AG04449 (cell line): ENCODE measurements at places on chromosomes 3 and 15.

- no peak for DNase-seq
Measured at GRCh38 chr3:20406611-20407011, 220.6 kb upstream of the SGO1 start.

GRCh38 chr15:97600190-97600589 is 360.3 kb upstream of the ARRDC4 start:
- no peak for DNase-seq

- no peak for DNase-seq
Measured at GRCh38 chr15:25903024-25903581, 40.0 kb upstream of the ATP10A start.

GRCh38 chr15:41506796-41507341 is 6.8 kb downstream of the LTK start:
- no peak for DNase-seq

GRCh38 chr3:172106989-172107388 is 67.6 kb downstream of the FNDC3B start:
- no peak for DNase-seq

DNA sequence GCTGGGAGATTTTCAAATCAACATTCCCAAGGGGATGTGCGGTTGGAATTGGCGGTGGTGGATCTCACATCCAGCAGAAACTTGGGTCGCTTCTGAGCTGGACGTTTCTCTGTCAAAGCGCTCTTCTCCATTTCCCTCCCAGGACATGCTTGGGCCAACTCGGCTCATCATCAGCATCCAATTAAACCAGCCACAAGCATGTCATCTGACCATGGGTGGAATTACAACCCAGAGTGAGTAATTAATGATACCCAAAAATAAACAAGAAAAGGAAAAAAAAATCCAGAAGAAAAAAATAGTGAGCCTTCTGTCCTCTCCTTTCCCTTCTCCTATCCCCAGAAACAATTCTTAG is 111.2 kb downstream of the XXYLT1 start:
- no peak for DNase-seq

DNA sequence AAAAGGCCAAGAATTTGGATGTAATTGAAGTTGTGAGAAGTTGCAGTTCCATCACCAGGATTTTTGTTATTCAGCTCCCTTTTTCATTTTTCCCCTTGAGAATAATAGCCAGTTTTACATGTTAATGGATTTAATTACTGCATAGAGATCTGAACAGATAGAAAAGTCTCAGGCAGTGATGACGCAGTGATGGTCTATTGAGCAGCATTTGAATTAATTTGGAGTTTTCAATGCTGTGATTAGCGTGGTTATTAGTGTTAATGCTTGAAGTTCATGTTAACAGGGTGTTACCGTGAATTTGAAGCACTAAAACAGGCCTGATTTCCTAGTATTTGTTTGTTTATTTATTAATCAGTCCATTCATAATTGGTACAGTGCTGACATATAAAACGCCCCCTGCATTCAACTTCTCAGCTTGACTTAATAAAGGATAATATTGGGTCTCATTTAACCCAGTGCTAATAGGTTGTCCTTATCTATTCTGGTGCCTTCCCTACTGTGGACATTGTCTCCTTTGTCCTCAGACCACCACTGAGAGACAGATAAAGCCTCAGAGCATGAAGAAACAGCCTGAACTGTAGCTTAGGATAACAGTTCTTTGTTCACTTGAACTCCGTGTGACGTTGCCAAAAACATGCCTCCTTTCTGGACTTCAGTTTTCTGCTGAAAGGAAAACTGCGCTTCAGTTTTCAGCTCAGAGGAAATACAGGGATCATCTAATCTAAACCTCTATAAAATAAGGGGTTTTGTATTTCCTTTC is 82.4 kb downstream of the RTP4 start:
- DNase-seq, result no peak

GRCh38 chr3:48268381-48268935 is 27.6 kb downstream of the ZNF589 start:
- no peak for DNase-seq

DNA sequence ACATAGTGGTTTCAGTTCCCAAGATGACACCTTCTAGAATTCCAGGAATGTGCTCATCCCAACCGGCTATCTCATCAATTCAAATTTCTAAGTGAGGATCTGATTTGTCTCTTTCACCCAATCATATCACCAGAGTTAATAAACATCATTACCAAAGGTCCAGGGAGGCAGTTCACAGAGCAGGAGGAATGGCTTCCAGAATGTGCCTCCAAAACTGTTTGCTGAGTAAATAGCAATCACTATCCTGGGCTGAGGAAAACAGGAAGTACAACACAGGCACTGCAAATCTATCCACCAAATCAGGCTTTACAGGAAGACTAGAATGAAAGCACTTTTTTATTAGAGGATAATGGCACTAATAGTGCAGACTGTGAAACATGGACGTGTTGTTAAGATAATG is 61.5 kb downstream of the OSBPL10 start:
- no peak for DNase-seq

DNA sequence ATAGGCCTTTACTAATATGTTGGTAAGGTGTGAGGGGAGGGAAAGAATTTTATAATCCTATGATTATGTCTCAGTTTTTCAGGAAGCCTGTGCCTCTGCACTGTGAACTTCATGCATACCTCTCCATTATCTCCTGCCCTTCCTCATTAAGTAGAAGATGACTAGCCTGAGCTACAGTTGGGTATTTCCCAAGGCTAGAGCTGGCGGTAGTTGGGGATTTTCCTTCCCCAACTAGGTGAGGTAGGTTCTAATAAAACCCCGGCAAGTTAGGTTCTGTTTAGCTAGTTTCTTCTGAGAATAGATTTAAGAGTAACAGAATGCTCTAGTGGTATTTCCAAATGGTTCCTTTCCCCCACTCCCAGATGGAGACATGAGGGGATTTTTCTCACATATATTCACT is 414.5 kb downstream of the GRM7 start:
- DNase-seq, result no peak

- DNase-seq, result no peak
Measured at GRCh38 chr3:152200476-152201420, 68.0 kb upstream of the MBNL1 start.

DNA sequence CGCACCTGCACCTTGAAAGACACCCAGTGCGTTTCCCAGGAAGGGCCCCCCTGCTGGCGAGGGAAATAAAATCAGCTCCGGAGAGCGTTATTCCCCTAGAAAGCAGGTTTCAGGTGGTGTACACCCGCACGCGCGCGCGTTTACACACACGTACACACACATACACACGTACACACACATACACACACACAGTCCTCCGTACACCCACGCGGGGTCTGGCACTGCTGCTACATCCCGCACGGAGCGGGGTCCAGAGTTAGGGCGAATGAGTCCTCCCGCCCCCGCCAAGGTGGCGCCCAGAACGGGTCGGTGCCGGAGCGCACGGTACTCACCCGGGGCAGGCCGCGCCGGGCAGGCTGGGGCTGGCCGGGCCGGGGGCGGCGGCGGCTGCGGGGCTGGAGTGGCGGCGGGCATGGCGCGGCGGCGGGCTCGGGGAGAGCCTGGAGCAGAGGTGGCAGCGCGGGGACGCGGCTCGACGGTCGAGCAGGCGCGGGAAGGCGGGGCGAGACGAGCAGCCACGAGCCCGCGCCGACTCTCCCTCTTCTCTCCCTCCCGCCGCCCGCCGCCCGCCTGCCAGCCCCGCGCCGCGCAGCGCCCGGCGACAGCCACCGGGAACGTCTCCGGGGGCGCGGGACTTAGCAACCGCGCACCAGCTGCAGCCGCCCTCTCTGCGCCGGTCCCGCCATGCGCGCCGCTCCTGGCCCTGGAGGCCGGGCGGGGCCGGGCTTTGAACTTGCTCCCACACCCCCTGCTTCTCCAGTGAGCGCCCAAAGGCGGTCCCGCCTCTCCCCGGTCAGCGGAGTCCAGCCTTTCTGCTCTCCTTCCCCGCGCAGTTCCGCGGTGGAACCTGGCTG is at the start of gene DCLK3:
Gene DCLK3 (minus strand): TSS at position 704 of the 854 bp plus-strand sequence. CDS start 290 bp downstream, at position 414.
- no peak for DNase-seq

- no peak for DNase-seq
Measured at GRCh38 chr3:48561045-48561736, 2.4 kb downstream of the UCN2 start.

GRCh38 chr15:25600751-25601150 is 161.9 kb upstream of the UBE3A start:
- DNase-seq, result no peak

DNA sequence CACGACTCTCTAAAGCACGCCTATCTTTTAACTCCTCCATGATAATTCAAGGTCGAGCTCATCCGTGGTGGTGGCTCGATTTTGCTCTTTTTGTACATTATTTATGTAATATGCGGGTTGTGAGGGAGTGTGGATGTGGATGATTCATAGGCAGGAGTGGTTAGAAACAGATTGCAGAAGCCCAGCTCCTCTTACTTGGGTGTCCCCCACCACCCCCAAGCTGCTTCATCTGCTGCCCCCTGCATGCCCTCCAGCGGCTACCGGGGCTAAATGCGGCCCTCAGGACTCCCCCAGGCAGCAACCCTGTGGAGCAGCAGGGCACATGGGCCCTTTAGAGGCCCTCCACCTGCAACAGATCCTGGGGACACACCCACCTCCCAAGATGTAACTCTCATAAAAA is 111.5 kb upstream of the SELENOK start:
- no peak for DNase-seq

- DNase-seq, result no peak
Measured at GRCh38 chr15:76942331-76942730, 10.8 kb downstream of the RCN2 start.

DNA sequence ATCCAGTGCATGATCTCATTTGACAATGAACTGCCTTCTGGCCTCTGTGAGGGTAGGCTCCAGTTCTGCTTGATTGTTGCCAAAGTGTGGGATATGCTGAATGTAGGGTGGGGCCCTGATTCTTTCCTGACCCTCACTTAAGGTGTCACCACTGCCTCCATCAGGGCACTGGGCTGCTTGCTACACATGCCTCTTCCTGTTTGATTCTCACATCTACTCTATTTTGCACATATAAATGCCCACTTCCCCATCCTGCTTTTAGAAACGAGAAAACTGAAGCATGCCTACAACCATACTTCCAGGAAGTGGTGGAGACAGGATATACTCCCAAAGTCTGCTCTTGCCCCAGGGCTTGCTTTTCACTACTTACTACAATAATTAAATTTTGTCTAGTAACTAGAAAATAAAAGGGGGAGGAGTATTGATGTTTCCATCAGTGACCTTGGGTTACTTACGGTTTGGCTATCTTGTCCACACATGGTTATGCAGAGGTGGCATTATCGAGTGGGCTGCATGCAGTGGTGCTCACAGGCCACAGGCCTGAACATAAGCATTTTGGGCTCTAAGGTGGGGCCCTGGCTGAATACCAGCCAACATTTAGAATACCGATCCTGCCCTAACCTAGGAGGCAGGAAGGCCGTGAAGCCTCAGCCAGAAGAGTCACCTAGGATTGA is 6.7 kb downstream of the ZDHHC3 start:
- no peak for DNase-seq

DNA sequence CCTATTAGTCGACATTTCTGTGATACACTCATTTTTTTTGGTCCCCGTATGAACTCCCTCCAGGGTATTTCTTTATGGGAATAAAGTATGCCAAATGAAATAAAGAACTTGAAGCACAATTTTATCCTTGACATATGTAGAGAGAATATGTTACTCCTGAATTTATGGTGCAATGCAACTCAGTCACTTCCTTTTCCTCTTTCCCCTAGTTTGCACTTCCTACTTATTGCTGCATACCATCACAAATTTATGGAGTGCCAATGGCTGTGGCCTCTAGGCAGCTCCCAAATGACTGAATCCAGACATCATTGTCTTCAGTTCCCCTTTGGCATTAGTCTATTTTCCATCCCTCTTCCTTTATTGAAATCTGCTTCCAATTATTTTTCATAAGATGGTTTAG is 403.5 kb downstream of the FHIT start:
- no peak for DNase-seq

GRCh38 chr15:64959128-64959527 is 30.6 kb downstream of the SPG21 start:
- DNase-seq, result no peak

DNA sequence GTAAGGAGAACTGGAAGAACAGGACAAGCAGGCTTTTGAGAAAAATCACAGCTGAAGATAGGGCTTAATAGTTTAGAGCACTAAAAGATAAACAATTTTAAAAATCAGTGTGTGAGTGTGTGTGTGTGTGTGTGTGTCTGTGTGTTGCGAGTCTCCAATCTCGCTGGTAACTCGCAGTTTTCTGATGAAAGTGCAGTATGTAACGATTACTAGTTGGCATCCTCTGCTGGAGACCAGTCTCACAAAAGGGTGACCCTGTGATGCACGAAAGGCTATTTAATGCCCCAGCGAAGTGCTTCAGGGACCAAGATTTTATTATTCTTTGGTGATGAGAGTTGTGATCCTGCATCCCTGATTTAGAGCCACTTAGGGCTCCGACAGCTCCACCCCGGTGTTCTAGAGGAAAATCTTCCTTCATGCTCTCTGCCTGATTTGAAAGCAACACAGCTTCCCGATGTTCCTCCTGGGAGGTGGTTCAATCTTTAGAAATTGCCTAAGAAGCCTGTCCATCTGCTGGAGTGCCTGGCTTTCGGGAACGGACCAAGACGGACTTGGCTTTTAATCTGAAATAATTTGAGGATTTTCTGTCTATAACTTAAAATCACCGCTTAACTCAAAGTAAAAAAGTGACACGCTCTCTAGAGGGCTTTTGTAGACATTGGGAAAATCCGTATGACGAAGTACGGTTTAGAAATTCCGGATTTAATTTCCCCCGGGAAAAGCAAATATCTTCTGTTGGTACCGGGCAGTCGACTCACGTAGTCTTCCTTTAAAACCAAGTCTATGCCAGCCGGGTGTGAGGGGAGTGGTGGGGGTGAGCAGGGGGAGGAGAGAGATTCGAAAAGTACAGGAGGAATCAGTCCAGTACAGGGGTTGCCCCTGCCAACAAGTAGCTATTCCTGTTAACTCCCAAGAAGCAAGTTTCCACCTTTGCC is 1.1 kb upstream of the ALCAM start:
- no peak for DNase-seq

DNA sequence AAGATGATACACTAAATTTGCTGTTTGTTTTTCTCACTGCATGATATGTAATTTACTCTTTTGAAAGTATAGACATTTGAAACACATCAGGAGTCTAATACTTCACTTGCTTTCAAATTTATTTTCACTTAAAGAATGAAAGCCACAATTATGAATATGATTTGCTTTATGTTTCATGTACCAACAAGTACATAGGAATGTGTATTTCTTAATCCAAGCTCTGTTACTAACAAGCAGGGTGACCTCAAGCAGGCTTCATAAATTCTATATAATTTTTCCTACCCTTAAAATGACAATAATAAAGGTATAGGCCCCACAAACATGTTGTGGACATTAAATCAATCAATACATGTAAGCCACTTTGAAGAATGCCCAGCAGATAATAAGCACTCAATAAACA is 170.2 kb upstream of the P2RY1 start:
- no peak for DNase-seq

GRCh38 chr3:53489386-53489785 is 5.0 kb upstream of the CACNA1D start:
- no peak for DNase-seq
